ENCODE measurements at places on chromosomes 6 and 20. TPM values are rescaled to one million over a fixed set of nuclear protein-coding genes. Genes with fewer than 3 reads are reported as not detected.

Gene C6orf58
- total RNA-seq: not detected

GRCh38 chr6:5871296-5871695, 135.4 kb downstream of the NRN1 start:
- H3K27ac ChIP-seq: no peak overlapping the region
- H3K27me3 ChIP-seq: no peaks in the 10 kb centered on the region
- no peak overlapping the region for H3K4me3 ChIP-seq
- H3K4me1 ChIP-seq: peaks cover 1% of the 10 kb centered on the region
- no peaks in the 10 kb centered on the region for H3K36me3 ChIP-seq
- no peak for DNase-seq

DNA sequence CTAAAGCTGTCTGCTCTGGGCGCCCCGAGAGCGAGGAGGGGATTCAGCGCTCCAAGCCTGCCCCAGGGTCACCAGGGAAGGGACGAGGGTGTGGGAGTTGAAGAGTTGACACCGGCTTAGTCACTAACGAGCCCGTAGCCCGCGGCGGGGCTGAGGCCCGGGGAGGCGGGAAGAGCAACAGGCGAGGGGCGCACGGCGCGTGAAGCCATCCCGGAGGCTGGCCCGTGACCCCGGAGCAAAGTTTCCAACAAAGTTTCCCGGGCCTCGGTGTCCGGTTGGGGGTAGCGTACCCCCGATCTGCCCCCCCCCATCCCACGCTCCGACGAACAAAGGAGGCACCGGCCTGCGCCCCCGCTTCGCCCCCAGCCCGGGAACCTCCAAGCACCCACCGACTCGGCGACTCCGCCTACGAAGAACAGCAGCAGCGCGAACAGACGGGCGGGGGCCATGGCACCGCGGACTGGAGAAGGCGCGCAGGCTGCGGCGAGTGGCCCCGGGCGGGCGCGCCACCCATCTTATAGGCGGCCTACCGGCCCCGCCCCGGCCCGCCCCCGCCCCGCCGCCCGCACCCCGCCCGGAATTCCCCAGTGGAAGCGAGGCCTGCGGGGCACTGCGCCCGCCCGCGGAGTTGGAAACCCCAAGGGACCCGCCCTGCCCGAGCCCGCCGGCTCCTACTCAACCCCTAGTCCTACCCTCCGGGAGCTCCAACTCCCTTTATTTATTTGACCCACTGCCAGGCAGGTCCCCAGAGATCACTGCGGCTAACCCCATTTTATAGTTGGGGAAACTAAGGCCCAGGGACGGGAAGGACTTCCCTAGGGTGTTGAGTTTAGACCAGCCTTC, at the start of gene SDC4:
Gene SDC4 (minus strand): TSS at position 489 of the 843 bp plus-strand sequence. CDS start 40 bp downstream, at position 449.
- peak within 1 kb of the TSS; percentile 97 for H3K27ac ChIP-seq
- DNase-seq: peak; percentile 61
- peaks cover 31% of the 10 kb centered on the region for H3K4me1 ChIP-seq
- H3K27me3 ChIP-seq: no peaks in the 10 kb centered on the region
- no peaks in the 10 kb centered on the region for H3K36me3 ChIP-seq
- H3K4me3 ChIP-seq: peak within 1 kb of the TSS; percentile 82

GRCh38 chr20:6123649-6124014, 802 bp upstream of the FERMT1 start:
- H3K36me3 ChIP-seq: no peaks in the 10 kb centered on the region
- H3K4me3 ChIP-seq: no peak overlapping the region
- H3K27ac ChIP-seq: peak overlapping the region; percentile 48
- H3K27me3 ChIP-seq: peaks cover 8% of the 10 kb centered on the region
- DNase-seq: no peak

GRCh38 chr6:30111266-30111856, 1.5 kb downstream of the TRIM31 start:
- peaks cover 77% of the 10 kb centered on the region for H3K27me3 ChIP-seq
- H3K4me3 ChIP-seq: no peak overlapping the region
